Hippocampal formation (tissue), 2 donors: ENCODE measurements at places on chromosomes 6 and 20.

DNA sequence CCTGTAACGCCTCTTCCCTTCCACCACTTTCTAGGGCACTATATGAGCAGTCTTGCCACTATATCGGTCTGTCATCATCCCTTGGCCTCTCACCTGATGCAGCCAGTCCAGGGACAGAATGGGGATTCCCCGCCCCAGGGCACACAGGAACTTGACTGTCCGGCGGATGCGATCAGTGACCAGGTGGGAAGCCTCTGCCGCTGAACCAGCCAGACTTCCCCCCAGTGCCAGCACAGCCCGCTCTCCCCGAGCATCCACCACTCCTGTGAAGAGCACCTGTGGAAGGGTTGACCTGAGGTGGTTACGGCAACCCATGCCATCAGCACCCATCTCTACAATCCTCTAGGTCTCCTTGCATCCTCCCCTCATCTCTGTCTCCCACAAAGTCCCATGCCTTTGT lies 12.2 kb upstream of the NRM start:
- no peak for DNase-seq

- no peak for DNase-seq
Observed at GRCh38 chr6:12401200-12401599, 111.0 kb downstream of the EDN1 start.

- peak; percentile 70 for DNase-seq
Observed at GRCh38 chr6:116268589-116269293, 11.0 kb downstream of the TSPYL1 start.

DNA sequence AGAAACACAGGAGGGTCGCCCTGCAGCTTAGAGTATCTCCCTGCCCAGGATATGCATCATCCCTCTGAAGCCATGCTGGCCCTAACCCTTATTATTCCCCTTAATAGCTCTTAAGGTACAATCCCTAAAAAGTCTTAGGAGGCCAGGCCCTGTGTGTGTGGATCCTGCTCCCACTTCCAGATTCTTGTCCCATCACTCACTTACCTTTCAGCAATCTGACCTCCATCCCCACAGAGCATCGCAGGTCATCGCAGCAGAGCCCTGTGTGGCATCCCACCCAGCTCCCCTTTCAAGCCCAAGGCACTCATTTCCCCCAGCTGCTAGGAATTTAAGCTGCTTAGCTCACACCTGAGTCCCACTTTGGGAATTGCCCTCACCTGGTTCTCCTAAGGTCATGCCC lies 223.8 kb upstream of the SMLR1 start:
- no peak for DNase-seq

DNA sequence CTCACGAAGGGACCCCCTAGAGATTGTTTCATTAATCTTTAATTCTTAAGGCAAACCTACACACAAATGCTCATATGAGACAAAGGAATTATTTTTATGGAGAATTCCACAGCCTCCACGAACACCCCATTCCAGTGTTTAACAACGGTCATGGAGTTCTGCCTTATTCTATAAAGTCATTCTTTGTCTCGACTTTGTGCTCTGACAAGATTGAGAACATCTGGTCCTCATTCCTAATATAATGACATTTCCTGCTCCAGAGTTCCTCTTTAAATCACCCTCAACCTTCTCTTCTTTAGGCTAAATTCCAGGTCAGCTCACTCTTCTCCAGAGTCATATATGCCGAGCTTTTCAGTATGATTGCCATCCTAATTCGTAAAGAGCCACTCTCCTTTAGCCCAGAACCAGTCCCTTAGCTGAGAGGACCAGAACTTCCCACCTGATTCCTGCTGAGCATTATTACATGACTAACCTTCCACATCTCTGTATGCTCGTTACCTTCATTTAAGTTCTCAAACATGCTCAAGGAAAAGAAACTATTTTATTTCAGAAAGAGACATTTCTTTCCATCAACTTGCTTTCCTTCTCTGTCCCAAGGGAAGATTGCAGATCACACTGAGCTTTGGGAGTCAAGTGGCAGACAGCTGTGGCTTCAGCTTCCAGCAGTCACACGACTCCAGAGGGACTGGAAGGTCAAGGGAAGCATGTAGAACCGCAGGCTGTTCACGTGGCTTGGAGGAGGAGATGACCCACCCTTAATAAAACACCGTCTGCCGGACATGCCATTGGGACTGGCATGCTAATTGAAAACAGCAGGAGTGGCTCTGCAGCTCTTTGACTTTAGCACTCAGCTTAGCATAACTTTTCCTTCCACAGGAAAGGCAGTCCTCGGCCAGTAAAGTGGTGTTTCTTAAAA lies 467.1 kb upstream of the HSF2 start:
- DNase-seq, result no peak

DNA sequence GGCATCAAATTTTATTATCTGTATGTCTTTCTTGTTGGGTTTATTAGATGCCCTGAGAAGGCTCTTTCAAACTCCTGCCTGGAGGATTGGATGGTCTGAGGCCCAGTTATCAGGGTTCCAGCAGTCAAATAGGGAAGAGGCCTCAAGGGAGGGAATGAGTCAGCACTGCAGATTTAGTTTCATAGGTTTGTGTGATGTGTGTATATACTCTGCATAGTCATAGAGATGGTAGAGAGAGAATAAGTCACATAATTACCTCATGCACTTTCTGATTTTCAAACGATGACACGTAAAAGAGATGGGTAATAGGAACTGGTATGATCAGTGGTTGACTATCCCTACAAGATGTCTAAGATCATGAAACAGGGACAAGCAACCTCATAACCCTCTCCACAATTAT lies 82.1 kb downstream of the ADAT2 start:
- no peak for DNase-seq

DNA sequence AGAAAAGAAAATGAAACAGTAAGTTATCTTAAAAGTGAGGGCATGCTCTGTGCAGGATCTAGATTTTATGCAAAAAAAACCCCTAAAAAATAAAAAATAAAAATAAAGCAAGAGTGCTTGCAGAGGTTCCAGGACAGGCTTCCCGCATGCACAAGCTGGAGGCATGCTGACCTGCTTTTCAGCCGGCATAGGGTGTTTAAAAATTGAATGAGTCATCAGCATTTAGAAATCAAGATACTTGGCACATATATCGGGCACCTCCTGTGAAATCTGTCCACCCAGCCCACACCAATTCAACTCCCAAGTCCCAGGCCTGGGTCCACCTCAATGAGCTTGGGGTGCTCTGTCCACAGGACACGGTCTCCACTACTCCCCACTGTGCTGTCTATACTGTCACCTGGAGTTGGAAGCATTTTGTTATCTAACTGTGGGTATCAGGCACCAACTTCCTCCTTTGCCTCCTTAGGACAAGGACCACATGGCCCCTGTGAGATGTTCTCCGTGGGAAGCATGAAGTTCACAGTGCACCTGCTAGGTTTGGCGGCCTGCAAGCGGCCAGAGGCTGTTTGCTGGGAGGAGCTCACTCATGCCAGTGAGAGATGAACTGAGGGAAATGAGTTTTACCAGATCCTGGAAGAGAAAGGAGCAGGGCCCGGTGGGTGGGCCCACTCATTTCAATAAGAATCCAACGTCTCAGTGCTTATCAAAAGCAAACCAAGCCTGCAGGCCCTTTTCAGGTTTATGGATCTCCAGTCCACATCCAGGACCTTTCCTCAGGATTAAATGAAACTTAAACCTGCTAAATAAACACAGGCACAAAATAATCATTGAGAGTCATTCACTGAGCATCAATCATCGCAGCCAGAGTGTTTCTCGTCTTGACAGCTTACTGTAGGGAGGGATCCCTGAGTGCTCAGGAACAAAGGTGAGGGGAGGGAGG lies 121.1 kb downstream of the FOXA2 start:
- no peak for DNase-seq

- DNase-seq, result no peak
Observed at GRCh38 chr20:3307078-3307477, 68.1 kb upstream of the SLC4A11 start.

DNA sequence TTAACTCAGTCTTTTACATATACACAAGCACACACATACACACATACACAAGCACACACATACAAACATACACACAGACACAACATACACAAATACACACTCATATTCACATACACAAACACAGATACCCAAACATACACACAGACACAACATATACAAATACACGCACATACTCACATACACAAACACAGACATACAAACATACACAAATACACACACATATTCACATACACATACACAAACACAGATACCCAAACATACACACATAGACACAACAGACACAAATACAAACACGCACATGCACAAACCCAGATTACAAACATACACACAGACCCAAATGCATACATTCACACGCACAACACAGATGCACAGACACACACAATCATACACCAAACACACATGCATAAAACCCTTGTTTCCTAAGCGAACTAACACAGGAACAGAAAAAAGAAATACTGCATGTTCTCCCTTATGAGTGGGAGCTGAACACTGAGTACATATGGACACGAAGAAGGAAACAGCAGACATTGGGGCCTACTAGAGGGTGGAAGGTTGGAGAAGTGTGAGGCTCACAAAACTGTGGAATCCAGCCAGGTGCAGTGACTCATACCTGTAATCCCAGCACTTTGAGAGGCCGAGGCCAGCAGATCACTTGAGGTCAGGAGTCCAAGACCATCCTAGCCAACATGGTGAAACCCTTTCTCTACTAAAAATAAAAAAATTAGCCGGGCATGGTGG lies 34.2 kb downstream of the PIM1 start:
- DNase-seq, result no peak

DNA sequence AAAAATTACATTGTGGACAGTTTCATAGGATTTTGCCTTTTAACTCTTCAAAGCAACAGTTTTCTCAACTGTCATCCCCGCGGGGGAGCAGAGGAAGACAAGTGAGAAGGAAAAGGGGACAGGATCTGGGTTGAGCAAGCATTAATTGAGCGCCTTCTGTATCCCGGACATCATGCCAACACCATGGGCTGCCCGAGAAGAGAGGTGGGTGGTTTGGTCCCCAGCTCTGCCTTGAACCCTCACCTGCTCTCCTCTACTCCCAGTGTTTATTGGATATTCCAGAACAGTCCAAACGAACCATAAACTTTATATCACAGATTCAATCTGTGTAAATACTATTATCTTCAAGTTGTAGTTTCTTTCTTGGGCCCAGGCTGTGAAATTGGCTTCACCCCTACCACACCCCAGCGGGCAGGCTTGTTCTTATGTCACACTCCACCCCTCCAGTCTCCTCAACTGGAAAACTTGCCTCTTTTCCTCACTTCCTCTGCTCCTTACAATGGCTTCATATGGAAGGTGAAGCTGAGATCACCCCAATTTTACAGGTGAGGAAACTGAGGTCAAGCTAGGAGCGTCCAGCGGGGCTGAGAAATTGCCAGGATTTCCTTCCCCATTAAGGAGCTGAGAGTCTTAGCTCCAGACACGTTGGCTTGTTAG lies 6.0 kb downstream of the PCK1 start:
- no peak for DNase-seq

DNA sequence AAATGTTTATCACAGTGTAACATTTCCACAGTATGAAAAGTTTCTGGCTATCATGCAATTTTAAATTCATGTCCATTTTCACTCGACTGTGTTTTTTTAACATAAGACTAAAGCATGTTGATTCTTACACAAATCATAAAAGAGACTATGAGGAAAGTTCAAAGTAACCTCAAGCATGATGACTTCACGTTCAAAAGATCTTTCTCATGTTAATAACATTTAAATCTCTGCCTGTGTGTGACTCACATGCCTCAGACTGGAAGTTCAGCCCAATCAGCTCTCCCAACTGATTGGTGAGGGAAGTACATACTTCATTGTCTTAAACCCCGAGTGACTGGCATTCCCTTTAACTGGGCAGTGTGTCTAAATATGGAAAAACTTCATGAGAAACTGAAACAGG lies 37.4 kb downstream of the ATXN1 start:
- DNase-seq, result no peak

- no peak for DNase-seq
Observed at GRCh38 chr6:117545161-117545595, 57.1 kb downstream of the GOPC start.

DNA sequence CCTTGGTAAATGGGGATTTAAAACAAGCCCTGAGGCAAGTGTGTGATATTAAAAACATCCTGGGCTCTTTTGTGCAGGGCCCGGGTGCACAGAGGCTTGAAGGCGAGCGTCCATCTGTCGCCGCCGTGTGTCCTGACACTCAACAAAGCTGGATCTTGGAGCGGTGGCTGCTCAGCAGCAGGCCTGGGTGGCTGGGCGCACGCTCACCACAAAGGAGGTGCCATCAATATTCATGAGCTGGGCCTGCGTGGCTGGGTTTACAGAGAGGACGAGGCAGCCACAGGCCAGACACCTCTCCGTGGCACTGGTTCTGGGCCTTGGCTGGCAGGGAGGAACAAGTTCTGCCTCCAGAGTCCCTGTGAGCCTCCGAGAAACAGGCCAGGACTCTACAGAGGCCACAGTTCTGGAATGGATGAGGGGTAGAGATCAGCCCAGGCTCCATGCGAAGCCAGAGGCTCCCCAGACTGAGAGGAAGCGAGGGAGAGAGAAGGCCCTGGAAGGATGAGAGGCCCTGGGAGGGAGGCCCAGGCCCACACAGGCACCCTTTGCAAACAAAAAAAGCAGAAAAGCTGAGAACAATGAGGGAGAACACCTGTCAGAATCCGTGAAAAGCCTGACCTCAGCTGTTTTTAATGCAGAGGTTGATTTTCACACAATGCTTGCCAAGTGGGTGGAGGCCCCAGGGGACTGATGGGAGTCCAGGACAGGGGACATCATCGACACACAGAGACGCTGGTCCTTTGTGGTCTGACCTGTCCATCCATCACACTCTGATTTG lies 21.9 kb downstream of the BHLHE23 start:
- DNase-seq, result peak; percentile 28
